Left colon (tissue), 2 donors: ENCODE measurements at places on chromosomes 11 and 22.

DNA sequence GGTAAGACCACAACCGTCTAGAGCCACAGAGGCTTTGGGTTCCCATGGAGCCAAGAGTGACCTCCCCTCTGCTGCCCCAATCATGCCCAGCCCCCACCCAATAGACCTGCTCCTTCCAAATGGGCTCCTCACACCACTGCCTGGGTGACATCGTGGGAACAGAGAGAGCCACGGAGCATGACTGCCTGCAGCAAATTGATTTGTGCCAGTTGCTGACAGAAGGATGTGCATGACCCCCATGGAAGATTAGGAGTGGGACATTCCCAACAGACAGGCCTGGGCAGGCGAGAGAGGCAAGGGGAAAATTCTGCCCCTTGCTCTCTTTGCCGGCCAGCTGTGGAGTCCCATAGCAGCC, 88.5 kb downstream of the TENM4 start:
- no peak for DNase-seq

- DNase-seq = no peak
These were observed 142.1 kb downstream of the TRPC6 start for GRCh38 chr11:101441747-101442146.

GRCh38 chr22:45077286-45077685, 67.5 kb upstream of the PHF21B start:
- DNase-seq = no peak

GRCh38 chr11:36060926-36061325, 117.1 kb downstream of the LDLRAD3 start:
- DNase-seq = no peak

- no peak for DNase-seq
These were observed 54.9 kb downstream of the SVIP start for GRCh38 chr11:22774716-22775115.

- no peak for DNase-seq
These were observed 97.6 kb downstream of the TRIM29 start for GRCh38 chr11:120040151-120040840.

- DNase-seq = peak; percentile 77
These were observed 759 bp downstream of the CPT1A start for GRCh38 chr11:68840661-68841653.

DNA sequence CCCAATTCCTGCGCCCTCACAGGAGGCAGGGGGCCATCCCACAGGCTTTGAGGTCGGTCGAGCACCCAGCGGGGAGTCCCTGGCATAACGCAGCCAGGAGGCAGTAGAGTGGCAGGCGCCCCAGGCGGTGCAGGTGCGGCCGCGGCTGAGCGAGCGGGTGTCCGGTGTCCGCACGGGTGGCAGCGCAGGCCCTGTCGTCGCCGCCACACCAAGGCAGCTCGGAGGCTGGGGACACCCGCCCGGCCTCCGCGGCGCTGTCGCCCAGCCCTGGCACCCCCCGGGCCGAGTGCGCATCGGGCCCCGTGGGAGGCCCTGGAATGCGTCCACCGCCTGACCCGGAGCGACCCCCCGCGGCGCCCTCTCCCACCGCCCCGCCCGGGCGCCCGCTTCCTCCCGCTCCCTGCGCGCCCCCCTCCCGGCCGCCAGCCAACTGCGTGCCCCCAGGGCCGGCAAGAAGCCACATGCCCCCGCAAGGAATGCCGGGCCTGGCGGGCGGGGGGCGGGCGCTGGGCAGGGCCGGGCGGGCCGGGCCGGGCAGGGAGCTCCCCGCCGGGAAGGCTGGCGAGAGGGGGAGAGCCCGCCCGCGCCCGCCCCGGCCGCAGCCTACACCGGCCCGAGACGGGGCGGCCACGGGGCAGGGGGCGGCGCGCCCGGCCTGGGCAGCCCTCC, 33.9 kb downstream of the PRDM11 start:
- DNase-seq = peak; percentile 73

DNA sequence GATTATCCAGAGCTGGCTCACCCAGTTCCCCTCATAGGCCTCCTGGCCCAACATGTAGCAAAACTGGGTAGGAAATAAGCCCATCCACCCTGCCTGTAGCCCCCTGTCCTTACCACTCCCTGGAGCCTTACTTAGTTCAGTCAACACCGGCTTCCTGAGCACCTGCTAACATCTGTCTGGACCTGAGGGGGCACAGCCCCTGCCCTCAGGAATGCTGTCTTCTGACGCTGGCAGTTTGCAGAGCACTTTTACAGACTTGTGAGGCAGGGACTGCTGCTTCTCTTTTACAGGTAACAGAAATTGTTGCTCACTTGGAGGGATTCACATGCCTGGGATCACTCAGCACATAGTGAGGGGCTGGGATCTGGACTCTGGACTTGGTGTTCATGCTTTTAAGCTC, 152.0 kb upstream of the TBCEL start:
- no peak for DNase-seq

GRCh38 chr11:120122924-120123683, 14.8 kb downstream of the TRIM29 start:
- DNase-seq = no peak

GRCh38 chr11:61636676-61637075, 43.5 kb upstream of the DAGLA start:
- DNase-seq = no peak

- DNase-seq = no peak
These were observed 4.0 kb downstream of the GUCD1 start for GRCh38 chr22:24550902-24551435.

GRCh38 chr22:40671369-40671768, 7.9 kb upstream of the MCHR1 start:
- DNase-seq = no peak

DNA sequence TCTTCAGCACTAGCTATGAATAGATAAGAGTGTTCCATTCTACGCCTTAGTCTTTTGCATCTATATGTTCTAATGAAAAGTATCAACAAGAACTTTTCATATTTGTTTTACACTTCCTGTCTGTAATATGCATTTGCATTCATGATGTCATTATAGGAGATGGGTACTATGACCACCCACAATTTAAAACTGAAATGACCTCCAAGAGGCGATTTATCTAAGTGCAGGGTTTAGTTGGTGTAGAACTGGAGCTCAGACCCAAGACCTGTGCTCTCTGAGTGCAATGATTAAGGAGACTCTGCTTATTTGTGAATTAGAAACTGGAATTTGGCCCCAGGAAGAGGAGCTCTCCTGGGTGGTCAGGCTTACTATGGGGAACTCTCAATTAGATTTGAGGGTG, 289.1 kb downstream of the ETS1 start:
- DNase-seq = no peak

DNA sequence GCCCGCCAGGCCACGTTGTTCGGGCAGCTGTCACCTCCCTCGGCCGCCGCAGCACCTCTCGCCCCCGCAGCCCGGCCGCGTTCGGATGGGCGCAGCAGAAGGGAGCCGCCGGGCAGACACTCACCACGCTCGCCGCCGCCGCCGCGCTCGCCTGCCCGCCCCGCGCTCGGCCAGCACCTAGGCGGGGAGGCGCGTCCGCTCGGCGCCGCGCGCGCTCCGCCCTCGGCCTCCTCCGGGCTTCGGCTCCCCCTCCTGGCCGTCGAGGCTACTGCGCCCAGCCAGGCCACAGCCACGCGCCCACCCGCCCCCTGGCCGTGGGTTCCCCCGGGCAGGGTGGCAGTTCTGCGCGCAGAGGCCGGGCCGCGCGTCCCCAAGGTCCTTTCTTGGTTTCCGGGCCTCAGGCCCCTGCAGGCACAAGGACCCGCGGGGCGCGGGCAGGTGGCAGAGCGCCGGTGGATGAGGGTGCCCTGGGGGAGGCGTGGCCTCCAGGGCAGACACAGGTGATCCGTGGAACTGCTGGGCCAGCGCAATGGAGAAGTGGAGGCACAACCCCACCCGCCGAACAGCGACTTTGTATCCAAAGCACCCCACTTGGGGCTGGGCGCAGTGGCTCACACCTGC, at the start of gene SLC25A22:
TSS of gene SLC25A22 (minus strand) at position 189 of the 621 bp plus-strand sequence. CDS start 3,275 bp downstream, outside the sequence.
- no peak for DNase-seq

DNA sequence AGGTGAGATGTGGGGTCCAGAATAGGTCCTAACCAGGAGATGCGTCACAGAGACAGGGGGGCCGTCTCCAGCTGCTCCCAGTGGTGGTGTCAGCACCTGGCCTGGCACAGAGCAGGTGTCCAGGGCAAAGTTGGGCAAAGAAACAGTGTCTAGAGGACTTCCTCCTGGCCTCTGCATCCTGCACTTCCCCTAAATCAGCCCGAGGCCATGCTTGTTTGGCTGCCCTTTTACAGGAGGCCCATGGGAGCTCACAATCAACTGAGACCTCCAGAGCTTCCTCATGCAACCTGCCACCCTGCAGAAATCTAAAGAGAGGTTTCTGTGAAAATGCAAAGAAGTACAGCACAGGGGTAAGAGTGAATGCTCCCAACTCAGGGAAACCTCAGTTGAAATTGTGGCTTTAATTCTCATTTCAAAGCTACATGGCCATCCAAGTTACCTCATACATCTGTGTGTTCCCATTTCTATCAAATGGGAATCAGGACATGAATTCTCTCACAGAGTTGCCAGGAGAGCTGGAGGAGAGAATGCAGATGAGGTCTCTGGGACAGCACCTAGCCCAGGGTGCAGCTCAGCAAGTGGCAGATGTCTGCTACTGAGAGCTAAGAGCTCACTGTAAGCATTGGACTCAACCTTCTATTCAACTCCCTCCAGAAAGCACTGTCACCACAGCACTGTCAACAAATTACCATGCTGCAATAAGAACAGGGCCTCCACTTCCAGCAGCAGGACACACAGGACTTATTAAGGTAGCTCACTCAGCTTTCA, 32.6 kb downstream of the TCIRG1 start:
- no peak for DNase-seq

- DNase-seq = peak; percentile 58
These were observed 501 bp downstream of the CD151 start for GRCh38 chr11:833114-833791.

DNA sequence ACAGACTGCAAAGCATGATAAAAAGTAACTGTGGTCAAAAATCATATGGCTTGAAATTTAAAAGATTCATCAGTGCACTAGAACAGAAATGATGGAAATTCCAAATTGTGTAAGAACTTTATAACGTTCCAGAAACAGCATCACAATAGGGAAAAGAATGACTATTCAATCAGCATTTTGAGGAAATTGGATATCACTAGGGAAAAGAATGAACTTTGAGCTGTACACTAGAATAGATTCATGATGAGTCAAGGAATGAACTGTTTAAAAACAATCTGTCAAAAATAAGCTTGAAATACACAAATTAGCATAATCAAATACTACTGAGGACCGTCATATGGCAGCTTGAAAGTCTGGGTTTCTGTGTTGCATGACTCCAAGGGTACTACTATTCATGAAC, 20.5 kb upstream of the HEPHL1 start:
- no peak for DNase-seq

- no peak for DNase-seq
These were observed 1.6 kb downstream of the C1QTNF6 start for GRCh38 chr22:37186228-37186996.

DNA sequence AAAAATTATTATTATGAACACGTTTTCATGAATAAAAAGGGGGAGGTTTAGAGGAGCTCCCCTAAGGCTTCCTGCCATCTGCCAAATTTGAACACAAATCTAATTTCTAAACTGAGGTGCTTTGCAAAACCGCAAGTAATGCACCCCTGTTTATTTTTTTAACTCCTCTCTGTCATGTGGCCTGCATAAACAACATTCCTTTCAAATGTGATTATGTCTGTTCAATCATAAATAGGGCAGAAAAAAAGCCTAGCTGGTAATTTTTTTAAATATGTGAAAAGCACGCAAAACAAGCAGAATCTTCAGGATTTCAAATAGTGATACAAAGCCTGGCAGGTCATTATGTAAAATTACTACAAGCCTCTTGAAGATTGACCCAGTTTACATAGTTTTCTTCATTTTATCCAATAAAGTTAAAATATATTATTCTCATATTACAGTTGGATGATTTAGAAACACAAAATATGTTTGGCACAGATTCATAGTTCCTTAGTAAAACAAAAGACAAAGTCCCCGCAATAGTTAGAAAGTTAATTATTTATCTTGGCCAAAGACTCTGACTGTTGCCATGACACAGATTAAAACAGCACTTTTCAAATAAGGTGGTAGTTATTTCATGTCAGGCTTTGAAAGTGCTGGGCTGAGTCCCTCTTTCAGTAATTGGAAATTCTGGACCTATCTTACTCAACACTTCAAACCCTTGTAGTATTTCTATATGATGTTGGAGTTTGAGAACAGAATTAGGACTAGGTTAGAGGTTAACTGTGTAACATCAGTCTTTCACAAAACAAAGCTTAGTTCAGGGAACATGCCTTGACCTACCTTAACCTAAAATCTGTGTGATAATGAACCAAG, 200.3 kb upstream of the MPPED2 start:
- DNase-seq = no peak

GRCh38 chr11:2265396-2265795, 5.0 kb downstream of the ASCL2 start:
- peak; percentile 27 for DNase-seq

GRCh38 chr11:69974528-69974927, 103.6 kb upstream of the ANO1 start:
- peak; percentile 63 for DNase-seq
